ENCODE measurements at places on chromosomes 6 and 20.

DNA sequence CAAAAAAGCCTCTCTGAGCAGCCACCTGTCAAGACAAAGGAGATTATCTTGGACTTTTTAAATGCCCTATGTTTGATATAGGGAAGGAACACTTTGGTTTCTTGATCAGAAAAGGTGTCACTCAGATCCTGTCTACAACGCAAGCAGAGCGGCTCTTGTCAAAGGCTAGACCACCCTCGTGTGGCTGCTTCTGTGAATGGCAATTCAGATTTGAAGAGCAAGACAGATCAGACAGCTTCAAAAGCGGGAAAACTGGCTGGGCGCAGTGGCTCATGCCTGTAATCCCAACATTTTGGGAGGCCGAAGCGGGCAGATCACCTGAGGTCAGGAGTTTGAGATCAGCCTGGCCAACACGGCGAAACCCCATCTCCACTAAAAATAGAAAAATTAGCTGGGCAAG is 10.1 kb upstream of the NXT1 start:
- peak; percentile 41 for DNase-seq

DNA sequence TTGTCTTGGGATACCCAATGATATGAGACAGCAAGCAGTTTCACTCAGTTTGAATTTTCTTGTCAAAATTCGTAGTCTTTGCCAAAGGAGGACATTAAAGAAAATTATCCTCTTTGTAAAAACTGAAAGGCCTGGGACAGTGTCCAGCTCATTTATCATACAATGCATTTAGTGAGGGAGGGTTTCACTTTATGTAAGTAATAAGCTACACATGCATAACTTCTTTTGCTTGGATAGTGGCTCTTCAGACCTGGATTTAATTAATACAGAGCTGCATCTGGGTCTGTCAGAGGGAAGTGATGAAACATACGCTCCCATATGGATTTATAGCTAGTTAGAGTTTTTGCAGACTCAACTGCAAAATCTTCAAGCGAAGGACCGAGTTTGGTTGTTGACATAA is 175.6 kb downstream of the PHACTR1 start:
- DNase-seq = no peak

GRCh38 chr6:123715006-123715863 is 78.5 kb upstream of the TRDN start:
- peak; percentile 25 for DNase-seq

- DNase-seq = no peak
Observed at GRCh38 chr20:4713401-4713800, 8.3 kb upstream of the PRND start.

- DNase-seq = no peak
Observed at GRCh38 chr6:160949531-160949930, 42.0 kb upstream of the MAP3K4 start.

- DNase-seq = no peak
Observed at GRCh38 chr6:44057238-44057930, 69.9 kb downstream of the MRPL14 start.

Data from renal cortex interstitium (tissue), 15 donors.